ENCODE measurements at places on chromosomes 11 and 22.

DNA sequence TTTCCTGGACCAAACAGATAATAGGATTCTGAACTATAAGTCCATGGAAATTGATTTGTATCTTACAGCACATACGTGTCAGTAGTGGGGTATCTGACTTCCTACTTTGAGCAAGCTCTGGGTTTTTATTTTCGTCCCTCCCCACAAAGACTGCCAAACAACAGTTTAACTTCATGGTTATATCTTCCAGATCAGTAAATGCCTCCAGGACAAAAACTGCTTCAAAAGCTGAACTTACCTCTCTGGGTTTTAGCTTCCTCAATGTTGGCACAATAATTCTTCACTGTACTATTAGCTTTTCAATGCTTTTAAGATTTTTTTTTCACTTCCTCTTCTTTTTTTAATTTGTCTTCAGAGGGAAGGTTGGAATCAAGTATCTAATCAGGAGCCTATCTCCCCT lies 4.2 kb upstream of the DPF2 start:
- DNase-seq, result no peak

GRCh38 chr11:111736621-111737443 lies 29.4 kb downstream of the PPP2R1B start:
- no peak for DNase-seq

- no peak for DNase-seq
Observed at GRCh38 chr11:44848203-44848962, 102.3 kb downstream of the TP53I11 start.

GRCh38 chr11:71334191-71334590 lies 81.8 kb upstream of the SHANK2 start:
- no peak for DNase-seq

DNA sequence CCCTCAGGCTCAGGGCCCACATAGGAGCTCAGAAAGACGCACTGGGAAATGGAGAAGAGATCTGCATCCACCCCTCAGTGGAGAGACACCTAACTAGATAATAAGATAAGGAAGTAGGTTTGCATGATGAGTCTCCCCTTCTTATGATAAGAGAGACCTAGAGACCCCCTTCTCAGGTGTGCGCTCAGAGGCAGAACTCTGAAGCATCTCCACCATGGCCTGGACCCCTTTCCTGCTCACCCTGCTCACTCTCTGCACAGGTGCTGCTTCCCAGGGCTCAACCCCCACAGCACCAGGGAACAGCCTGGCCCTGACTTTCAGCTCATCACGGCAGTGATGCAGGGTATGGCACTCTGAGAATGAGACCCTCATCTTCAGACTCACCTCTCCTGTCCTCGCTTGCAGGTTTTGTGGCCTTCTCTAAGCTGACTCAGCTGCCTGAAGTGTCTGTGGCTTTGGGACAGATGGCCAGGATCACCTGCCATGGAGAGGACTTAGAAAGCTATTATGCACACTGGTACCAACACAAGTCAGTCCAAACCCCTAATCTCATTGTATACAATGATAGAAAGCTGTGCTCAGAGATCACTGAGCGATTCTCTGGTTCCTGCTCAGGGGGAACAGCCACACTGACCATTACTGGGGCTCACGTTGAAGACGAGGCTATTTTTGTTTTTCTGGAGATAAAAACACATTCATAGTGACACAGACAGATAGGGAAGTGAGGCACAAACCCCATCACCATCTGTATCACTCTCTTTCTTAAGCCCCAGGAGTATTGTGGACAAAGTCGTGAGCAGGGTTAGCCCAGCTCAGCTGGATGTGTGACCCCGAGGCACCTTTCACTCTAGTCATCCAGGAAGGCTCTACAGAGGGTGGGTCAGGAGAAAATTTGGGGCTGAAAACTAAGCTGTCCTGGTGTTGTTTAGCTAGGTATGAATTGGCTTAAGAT lies 29.7 kb upstream of the IGLL5 start:
- no peak for DNase-seq

DNA sequence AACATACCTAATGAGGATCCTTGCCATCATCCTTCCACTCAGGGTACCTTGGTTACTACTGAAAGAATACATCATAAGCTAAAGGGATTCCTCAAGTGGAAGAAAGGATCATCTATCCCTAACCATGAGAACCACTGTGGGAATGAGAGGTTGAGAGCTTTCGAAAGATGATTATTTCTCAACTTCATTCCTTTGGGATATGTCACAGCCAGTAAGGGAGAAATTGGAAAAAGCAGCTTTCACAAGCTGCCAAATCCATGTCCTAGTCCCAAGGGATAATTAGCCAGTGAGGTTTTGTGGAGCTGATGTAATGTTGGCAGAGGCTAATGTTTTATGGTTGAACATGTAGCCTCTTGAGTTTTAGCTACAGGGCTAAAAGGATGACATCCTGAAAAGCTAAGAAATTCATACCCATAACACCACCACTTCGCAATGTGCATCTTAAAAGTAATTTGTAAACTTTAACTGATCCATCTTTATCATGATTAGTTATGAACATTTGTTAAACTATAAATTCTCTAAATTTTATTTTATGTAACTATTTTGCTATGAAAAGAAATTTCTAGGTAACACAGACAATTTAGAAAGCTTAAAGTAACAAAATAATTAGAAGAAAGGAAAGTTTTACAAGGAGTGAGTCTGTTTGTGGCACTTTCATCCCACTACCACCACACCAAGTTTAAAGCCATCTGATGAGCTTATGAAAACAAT lies 123.9 kb downstream of the MRTFA start:
- no peak for DNase-seq

GRCh38 chr11:128915149-128915521 lies 24.0 kb downstream of the KCNJ5 start:
- DNase-seq, result no peak

DNA sequence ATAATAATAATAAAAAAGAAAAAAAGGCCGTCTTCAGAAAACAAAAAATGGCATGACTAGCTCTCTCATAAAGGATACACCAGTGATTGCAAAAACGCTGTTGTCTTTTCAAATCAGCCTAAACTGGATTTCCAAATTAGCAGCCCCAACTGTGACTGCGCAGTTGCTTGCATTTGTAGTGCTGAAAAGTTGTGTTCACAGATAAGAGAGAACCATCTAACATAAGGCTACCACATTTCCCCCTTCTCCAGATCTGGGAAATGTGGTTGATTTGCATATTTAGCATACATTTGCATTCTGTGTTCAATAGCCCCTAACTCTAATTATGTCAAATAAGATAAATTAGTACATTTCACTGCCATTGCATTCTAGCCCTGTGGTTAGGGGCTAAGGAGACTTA lies 650.7 kb downstream of the OPCML start:
- no peak for DNase-seq
